ENCODE measurements at places on chromosomes 7 and 10.

- DNase-seq, result no peak
These were observed 194.6 kb downstream of the COBL start for GRCh38 chr7:51121931-51122425.

DNA sequence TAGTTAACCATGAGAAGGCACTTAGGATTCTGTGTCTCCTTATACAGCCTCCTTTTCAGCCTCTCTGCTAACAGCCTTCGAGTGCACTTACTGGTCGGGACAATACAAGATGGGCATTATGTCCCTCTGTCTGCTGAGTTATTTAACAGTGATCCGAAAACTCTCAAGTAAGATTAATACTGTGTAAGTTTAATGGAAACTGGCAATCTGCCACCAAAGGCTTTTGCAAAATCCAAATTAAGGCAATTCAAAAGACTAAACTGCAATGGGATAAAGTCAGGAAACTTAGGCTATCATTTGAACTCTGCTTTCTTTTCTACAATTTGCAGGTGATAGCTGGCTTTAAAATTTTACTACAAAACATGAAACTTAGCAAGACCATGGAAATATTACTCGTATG lies 477.8 kb downstream of the TFEC start:
- no peak for DNase-seq

GRCh38 chr10:88455831-88456230 lies 127.3 kb downstream of the RNLS start:
- no peak for DNase-seq

DNA sequence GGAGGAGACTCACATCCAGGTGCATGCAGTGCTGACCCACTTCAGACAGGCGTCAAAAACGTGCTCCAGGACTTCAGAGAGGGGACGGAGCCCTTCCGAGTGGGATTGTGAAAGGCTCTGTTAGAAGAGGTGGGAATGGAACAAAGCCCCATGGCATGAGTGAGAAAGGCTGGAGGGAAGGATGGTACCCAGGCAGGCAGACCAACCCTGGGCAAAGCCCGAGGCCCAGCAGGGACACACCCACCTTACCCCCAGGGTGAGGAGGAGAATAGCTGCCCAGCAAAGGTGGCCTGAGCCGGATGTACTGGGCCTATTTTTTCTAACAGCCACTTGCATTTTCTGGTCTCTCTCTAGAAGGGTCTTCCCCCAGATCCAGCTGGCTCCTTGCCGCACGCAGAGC lies 14.8 kb downstream of the CHAT start:
- no peak for DNase-seq

DNA sequence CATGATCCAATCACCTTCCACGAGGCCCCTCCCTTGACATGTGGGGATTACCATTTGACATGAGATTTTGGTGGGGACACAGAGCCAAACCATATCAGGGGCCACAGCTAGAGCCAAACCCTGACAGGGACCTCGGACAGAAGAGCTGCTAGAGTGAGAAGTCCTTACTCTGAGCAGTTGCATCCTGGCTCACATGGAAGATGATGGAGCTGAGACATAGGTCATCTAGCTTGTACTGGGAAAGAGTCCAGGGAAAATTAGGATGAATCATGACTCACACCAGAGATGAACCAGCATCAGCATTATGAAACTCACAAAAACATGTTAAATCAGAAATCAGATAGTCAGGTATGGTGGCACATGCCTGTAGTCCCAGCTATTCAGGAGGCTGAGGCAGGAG lies 12.8 kb upstream of the FMC1 start:
- DNase-seq, result no peak

DNA sequence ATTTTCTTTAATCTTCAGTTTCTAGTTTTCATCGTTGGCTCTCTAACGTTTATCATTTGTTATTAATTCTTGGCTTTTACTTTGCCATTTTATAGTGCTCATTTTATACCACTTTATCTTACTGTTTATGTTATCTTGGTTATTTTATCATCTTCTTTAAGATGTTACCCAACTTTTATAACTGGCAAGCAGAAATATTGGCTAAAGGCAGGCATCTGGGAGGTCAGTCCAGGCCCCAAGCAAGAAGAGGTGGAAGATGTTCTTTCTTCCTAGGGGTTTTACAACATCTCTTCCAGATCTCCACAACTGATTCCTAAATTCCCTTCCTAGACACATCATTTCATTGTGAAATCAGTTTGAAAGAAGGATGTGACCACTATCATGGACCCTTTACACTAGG lies 208.1 kb downstream of the AHR start:
- DNase-seq, result no peak

- peak; percentile 13 for DNase-seq
These were observed 99.5 kb downstream of the HIP1 start for GRCh38 chr7:75639071-75639885.
